ENCODE measurements at places on chromosomes 2 and 18. TPM values are rescaled to one million over a fixed set of nuclear protein-coding genes. Genes with fewer than 3 reads are reported as not detected.

Gene PTH2R
- total RNA-seq = not detected

Gene PDE1A
- 1.4 TPM for total RNA-seq

Gene ERFE
- total RNA-seq = 25.3 TPM

Gene ALPP
- total RNA-seq = 0.84 TPM

Gene PCARE
- not detected for total RNA-seq

Gene KIF5C
- total RNA-seq = 14.6 TPM

Gene GKN1
- total RNA-seq = not detected

Gene AGXT
- 0.07 TPM for total RNA-seq

Gene TCF4
- total RNA-seq = 55.0 TPM

Gene OTX1
- 0.41 TPM for total RNA-seq

Gene PSMG2
- total RNA-seq = 139 TPM

Gene HOXD12
- total RNA-seq = not detected

Gene DNAJC5G
- not detected for total RNA-seq

Gene FRZB
- total RNA-seq = 0.31 TPM

GRCh38 chr18:69491576-69491975 lies 90.9 kb downstream of the DOK6 start:
- DNase-seq = no peak

- DNase-seq = no peak
Observed at GRCh38 chr2:107727318-107727717, 99.4 kb upstream of the RGPD4 start.

DNA sequence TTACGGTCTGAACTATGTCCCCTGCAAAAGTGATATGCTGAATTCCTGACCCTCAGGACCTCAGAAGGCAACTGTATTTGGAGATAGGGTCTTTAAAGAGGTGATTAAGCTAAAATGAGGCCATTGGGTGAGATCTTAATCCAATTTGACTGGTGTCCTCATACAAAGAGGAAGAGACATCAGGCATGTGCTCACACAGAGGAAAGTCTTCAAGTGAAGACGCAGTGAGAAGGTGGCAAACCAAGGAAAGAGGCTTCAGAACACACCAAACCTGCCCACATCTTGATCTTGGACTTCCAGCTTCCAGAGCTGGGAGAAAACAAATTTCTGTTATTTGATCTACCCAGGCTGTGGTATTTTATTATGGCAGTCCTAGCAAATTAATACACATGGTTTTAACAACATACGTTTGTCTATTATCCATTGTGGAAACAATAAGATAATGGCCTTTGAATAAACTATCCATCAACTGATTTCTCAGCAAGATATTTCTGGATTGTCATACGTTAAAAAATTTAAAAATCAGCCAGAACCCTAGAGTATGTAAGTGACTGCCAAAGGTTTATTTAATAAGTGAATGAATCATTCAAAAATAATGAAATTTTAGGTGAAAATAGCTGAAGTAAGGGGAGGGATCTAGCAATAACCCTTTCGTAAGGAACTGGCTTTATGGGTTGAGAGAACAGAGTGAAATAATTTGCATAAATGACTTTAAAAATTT lies 6.5 kb downstream of the WIPF1 start:
- DNase-seq = no peak

DNA sequence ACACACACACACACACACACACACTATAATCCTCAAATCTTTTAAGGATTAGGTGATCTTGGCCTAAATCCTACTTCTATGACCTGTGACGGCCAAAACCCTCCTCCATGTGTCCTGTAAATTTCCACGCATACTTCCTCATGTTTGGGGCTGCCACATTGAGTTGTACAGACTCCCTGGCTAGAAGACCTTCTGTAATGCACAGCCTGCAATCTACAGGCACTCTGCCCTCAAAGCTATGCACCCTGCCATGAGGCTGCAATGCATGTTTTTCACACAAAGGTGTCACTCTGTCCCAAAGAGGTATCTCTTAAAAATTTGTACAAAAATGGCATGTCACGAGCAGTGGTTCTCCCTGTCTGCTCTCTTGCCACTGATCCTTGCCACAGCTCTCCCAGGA lies 26.4 kb upstream of the B4GALT6 start:
- DNase-seq = no peak

DNA sequence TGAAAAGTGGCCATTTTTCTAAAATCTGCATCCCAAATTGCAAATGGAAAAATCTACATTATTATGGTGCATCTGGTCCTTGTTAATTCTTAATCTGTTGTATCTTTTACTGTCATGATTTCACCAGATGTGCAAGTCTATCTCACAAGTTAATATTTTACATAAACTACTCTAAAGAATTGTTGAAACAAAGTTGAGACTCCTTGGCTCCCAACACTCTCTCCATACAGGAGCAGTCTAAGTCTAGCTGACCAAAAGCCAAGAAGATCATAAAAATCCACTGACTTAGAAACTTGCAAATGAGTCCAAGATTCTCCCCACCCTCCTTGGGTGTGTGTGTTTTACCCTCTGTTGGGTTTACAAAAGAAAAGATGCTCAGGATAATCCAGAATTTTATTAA lies 85.1 kb downstream of the NCKAP5 start:
- DNase-seq = no peak

DNA sequence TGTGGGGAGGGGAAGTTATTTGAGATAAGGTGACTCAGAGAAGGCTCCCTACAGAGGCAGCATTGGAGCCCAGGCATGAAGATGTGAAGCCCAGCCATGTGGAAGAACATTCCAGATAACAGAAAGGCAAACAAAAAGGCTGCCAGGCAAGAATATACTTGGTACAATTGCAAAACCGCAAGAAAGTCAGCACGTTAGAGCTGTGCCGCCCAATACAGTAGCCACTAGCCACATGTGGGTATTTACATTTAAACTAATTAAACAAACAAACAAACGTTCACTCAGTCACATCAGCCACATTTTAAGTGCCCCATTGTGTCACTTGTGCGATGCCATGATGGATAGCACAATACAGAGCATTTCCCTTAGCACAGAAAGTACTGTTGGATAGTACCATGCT lies 179.6 kb downstream of the SATB2 start:
- DNase-seq = no peak

GRCh38 chr2:216548901-216549331 lies 50.3 kb downstream of the RPL37A start:
- no peak for DNase-seq

DNA sequence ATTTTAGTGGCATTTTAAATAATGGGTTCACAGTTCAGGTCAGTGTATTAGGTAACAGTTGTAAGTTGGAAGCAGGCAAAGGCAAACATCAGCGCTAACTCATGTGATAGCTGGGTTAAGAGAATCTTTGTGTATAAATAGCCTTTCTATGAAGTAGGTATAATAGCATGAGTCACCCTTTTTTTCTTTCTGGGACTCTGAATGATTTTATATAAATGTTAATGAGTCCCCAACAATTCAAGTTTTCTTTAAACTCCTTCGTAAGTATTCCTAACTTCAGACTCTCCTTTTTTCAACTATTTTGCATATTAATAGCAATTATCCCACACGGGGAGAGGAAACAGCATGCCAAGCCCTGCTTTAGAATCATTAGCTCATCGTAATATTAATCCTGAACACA lies 384.3 kb downstream of the PIK3C3 start:
- peak; percentile 15 for DNase-seq

Data from A172 (cell line).